BJ (cell line): ENCODE measurements at places on chromosomes 3 and 15.

DNA sequence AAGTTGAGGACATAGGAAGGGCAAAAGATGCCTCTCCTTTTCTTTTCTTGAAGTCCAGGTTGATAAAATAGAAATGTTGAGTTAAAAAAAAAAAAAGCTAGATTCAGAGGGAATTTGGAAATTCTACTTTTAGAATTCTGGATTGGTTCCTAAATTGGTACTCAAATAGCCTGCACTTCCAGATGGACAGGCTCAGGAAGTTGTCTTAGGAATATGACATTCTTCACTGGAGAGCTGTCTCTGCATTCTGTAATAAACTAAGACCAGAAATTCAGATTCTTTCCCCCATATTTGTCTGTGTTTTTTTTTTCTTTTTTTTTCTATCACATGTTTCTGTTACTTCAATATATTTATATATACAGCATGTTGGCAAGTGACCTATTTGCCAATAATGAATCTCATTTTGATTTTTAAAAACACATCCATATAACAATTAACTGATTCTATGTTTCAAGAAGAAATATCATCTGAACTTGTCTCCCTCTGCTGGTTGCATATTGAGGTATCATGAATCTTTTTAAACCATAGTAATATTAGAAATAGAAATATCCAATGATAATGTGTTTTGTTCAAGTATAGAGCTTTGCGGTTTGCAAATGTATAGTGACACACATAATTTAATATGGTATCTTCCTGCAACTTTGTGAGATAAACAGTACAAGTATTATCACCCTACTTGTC lies 8.5 kb upstream of the LSAMP start:
- DNase-seq: no peak

DNA sequence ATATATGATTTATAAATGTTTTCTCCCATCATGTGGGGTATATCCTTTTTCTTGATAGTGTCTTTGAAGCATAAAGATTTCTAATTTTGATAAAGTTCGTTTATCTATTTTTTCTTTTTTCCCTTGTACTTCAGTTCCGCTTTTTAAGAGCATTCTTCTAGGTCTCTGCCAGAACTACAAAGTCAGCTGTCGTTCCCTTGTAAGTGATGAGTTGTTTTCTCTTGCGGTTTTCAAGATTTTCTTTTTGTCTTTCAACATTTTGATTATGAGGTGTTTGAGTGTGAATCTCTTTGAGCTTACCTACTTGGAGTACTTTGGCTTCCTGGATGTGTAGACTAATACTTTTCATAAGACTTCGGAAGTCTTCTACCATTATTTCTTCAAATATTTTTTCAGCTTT lies 9.3 kb upstream of the PRICKLE2 start:
- DNase-seq: no peak

GRCh38 chr3:13686367-13687160 lies 137.6 kb downstream of the FBLN2 start:
- DNase-seq: no peak

- no peak for DNase-seq
Observed at GRCh38 chr3:187207624-187208023, 10.3 kb downstream of the RTP1 start.

GRCh38 chr3:193673845-193674244 lies 80.8 kb downstream of the OPA1 start:
- no peak for DNase-seq

- DNase-seq: peak; percentile 72
Observed at GRCh38 chr3:72487078-72487765, 361.0 kb downstream of the SHQ1 start.

DNA sequence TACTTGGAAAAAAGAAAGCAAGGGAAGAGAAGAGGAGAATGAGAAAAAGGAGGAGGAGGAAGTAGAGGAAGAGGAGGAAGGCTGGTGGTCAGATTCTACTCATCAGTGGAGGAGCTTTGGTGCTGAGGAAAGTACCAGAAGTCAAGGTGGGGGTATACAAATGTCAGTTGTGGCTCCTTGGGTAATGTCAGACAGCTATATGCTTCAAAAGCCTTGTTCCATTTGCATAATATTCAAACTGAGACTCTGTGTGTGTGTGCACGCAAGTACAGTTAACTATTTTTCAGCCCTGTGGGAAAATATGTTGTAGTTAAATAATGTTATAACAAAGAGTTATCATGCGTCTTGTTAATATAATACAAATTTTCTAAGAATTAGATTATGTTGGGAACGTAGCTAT lies 609.7 kb downstream of the PDCD6IP start:
- DNase-seq: no peak

DNA sequence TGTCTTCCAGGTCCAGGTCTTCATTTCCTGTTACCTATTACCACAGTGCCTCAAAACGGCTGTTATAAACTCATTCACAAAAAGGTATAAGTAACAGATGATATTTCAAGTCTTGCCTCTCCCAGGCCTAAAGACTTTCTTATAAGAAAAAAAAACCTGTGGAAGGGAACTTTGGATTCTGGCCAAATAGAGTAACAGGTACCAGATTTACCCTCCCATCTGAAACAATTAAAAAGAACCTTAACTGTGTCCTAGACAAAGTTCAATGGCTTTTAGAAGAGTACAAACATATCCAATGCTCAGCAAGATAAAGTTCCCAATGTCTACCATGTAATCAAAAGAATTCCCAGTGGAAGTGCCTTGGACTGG lies 22.6 kb downstream of the BHLHE40 start:
- DNase-seq: no peak

GRCh38 chr15:80423215-80423614 lies 19.0 kb downstream of the ARNT2 start:
- DNase-seq: no peak

- DNase-seq: no peak
Observed at GRCh38 chr3:183626877-183627594, 8.4 kb upstream of the KLHL24 start.

DNA sequence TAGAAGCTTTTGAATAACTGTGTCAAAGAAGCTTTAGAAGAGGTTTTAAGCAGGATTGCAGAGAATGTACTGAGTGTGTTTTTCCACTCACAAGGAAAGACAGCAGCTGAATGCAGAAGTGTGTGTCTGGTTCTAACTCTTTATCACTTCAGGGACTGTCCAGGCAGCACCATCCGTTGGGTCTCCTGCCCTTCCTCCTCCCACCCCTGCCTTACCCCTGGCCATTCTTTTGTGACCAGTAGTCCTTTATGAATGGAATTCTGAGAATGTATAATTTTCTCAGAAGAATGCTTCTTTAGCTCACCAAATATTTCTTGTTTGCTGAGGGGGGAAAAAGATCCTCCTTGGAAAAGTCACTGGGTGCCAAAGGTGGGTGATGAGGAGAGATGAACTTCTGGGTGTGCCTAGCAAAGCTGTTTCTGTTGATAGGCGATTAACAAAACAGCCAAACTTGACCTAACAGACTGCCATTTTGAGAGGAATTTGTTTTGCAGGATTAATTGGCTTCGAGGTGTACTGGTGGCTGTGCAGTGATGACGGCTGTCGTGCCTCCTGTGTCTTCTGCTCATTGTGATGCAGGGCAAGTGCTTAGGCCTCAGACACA lies 70.9 kb downstream of the IGF1R start:
- no peak for DNase-seq

GRCh38 chr3:140294058-140294457 lies 359.1 kb downstream of the CLSTN2 start:
- no peak for DNase-seq

DNA sequence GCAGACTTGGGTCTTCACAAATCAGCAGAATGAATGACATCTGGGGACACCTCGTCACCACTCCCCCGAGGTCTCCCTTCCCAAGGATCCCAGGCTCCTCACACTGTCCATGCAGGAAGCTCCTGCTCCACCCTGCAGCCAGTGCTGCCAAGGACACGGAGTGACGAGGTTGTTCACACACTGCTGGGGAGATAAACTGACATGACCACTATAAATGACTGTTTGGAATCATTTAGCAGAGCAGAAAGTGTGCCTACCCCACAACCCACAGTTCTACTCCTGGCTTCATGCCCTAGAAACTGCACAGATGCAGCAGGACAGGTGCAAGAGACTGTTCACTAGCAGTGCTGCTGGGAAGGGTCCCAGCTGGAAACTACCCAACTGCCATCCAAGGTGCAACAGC lies 19.7 kb upstream of the PRSS50 start:
- DNase-seq: no peak

DNA sequence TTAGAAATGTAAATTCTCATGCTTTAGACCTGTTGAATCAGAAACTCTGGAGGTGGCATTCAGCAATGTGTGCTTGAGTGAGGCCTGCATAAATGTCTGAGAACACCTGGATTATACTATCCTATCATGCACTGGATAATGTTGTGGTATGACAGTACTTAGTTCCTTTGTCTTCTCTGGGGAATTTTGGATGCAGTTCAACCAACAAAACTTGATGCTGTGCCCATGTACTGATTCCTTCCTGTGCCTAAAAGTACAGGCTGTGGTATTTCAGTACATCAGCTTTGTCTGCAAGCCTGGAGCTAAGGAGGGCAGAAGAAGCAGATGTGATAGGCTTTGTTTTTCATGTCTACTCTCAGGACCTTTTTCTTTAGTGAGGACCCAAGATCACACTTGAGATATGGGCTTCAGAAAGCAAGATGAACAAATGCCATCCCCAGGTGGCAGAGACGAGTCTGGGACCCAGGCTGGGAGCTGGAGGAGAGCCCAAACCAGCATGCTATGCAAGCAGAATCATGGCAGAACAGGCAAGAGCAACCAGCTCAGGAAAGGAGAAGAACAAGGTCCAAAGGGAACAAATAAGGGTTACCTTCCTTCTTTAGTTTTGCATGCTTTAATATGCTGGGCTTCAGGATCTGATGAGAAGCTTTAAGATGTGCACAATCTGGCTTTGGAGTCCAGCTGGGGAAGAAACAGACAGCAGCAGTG lies 124.7 kb downstream of the MYRIP start:
- no peak for DNase-seq

GRCh38 chr15:75508840-75509532 lies 57.5 kb upstream of the SIN3A start:
- DNase-seq: peak; percentile 8

DNA sequence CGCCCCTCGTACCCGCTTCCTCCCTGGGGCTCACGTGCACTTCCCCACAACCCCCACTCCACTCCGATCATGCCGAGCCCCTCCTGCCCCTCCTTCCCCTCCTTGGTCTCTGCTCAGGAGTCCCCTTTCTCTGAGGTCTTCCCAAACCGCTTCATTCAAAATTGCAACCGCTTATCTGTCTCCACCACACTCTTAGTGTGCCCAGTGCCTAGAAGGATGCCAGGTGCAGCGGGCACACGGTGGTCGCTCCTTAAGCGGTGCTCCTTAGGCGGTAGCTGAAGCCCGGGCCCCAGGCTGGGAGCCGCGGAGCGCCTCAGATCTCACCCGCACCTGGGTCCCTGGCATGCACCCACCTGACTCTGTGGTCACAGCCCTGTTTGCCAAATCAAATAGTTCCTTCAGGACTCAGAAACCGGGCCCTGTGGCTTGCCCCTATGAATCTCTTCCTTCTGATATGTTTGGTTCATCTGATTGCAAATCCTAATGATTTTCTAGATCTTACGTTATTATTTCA lies 524.5 kb downstream of the OCA2 start:
- DNase-seq: no peak

- DNase-seq: no peak
Observed at GRCh38 chr3:56413911-56414310, 54.4 kb downstream of the ERC2 start.

DNA sequence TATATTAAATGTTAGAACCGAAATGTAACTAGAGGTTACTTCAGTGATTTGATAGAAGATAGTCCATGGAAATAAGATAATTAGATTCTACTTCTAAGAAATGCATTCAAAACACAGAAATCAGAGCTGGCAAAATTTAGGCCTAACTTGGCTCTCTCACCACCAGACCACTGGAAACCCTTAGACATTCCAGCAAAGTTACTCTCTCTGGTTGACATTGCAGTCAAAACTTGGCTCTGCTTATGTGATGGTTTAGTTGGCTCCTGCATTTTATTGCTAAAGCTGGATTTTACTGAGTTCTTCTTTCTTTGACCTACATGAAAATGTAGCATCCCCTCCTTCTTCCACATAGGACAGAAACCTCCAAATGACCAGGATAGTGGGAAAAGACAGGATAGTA lies 35.4 kb upstream of the CBLB start:
- no peak for DNase-seq

DNA sequence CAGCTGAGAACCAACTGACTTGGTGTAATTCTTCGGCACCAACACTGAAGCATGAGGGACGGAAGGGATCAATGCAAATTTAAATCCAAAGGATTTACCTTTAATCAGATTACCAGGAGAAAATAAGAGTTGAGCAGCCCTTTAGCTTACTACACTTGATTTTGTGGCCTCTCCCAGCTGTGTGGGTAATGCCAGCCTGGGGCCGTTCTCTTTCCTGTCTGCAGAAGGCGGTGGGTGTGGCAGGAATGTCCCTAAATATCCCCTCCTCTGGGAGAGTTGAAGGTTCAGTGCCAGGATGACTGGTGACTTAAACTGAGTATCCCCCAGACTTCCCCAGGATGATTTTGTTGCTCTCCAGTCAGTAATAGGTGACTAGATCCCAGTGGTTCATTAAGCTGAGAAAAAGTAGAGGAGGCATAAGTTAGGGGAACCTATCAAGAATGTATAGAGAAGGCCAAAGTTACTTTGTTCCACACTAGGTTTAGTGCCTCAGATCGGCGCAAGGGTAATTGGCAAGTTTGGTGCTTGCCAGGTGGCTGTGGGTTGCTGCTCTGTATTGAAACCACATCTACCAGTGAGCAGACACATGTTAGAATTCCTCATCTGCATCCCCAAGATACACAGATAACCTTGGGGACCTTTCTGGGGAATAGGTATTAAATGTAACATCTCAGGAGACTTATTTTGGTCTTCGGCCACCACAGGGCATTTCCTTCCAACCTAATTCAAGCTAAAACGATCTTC lies 23.1 kb downstream of the MAPKBP1 start:
- no peak for DNase-seq

GRCh38 chr3:40930131-40930538 lies 269.2 kb upstream of the CTNNB1 start:
- DNase-seq: no peak

DNA sequence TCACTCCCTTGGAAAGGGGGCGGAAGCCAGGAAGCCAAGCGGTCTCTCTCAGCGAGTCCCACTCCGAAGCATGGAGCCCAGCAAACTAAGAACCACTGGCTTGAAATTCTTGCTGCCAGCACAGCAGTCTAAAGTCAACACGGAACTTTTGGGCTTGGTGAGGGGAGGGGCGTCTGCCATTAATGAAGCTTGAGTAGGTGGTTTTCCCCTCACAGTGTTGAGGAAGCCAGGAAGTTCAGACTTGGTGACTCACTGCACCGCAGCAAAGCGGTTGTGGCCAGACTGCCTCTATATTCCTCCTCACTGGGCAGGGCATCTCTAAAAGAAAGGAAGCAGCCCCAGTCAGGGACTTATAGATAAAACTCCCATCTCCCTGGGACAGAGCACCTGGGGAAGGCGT lies 665.4 kb upstream of the CBLB start:
- DNase-seq: no peak
